ENCODE measurements at places on chromosomes 7 and 10. TPM values are rescaled to one million over a fixed set of nuclear protein-coding genes. Genes with fewer than 3 reads are reported as not detected.

DNA sequence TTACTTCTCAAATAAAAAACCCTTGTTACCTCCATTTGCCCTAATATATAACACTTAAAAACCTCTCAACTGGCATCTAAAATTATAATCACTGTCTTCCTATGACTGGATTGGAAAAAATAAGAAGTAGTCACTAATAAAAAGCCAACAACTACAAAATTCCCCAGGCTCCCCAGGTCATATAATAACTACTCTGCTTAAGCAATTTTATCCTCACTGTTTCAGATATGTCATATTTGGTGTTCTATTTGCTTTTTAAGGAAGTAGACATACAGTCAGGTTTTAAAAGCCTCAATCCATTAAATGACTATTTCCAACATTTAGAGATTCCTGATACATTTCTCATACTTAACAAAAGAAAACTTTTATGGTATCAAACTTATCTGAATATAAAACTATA, 2.4 kb downstream of the H2AZ2 start:
- no peak for DNase-seq
- no peaks in the 10 kb centered on the region for H3K4me1 ChIP-seq
- no peak overlapping the region for H3K4me3 ChIP-seq
- H3K36me3 ChIP-seq = peaks cover 17% of the 10 kb centered on the region
- H3K27ac ChIP-seq = no peak overlapping the region
- H3K27me3 ChIP-seq = no peaks in the 10 kb centered on the region

DNA sequence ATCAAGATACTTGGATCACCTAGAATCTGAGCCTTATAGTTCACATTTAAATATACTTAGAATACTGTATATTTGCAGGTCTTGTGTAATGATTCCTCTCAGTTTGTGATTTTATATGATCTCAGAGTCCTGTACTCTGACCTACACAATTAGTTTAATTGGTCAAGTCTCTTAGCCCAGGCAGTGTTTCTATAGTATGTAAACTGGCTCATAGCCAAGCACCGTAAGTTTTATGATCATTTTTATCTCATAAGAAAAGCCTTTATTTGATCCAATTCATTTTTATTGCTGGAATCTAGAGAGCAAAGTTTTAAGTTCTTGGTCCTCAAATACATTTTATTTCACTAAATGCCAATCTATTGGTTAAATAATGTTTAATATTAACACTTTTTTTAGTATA, 242.2 kb downstream of the MALRD1 start:
- no peak overlapping the region for H3K4me3 ChIP-seq
- no peak overlapping the region for H3K27ac ChIP-seq
- no peaks in the 10 kb centered on the region for H3K27me3 ChIP-seq
- peak; percentile 87 for DNase-seq
- no peaks in the 10 kb centered on the region for H3K36me3 ChIP-seq

DNA sequence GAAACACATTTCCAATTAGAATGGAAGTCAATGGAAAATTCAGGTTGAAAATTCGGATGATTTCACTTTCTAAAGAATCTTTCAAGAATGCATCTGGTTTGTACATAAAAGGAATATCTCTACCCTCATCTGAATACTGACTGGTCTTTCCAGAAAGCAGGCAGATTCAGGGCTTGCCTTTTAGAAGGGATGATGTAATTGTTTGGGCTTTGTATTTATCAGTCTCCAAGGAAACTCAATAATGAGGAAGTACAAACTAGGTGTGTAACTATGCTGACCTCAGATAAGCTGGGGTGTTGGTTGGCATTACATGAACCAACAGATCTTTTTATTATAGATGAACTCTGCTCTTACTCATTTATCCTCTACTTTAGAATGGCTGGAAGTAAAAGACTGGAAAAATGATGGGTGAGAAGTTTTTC, 24.1 kb downstream of the PDLIM1 start:
- no peak overlapping the region for H3K4me3 ChIP-seq
- H3K4me1 ChIP-seq = peaks cover 10% of the 10 kb centered on the region
- H3K27me3 ChIP-seq = no peaks in the 10 kb centered on the region
- DNase-seq = peak; percentile 92

GRCh38 chr7:155763691-155764437, 48.4 kb downstream of the SHH start:
- no peaks in the 10 kb centered on the region for H3K27me3 ChIP-seq
- H3K4me3 ChIP-seq = no peak overlapping the region
- peaks cover 8% of the 10 kb centered on the region for H3K36me3 ChIP-seq

- no peak overlapping the region for H3K27ac ChIP-seq
- DNase-seq = no peak
- peaks cover 9% of the 10 kb centered on the region for H3K36me3 ChIP-seq
- no peaks in the 10 kb centered on the region for H3K27me3 ChIP-seq
- no peak overlapping the region for H3K4me3 ChIP-seq
Measured at GRCh38 chr7:149430192-149430591, 30.7 kb downstream of the ZNF777 start.

DNA sequence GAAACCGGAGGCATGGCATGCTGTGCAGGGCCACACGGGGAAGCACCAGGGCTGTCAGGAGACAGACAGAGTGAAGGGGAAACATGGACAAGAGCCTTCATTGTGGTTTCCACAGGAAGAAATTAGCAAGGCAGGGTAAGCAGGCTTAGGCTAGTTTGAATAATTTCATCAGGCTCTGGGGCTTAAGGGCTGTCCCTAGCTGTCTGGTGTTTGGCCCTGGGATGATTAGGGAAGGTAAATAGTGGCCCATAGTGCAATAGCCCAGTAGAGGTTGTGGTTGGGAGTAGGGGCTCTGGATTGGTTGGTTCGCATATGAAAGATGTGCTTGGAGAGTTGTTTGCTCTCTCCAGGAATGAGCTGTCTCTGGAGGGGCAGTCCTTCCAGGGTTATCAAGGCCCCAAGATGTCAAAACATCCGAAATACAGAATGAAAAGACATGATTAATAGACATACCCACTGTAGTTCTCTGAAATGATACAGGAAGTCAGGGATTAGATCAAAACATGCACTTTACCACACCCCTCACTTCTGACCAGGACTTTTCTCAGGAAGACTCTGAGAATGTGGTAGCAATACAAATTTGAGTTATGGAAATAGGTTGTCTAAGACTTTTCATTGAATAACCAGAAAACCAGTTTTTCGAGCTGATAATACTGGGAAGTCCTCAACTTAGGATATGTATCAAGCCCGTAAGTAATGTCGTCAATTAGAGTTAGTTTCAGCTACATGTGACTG, 224.9 kb upstream of the NFE2L3 start:
- no peaks in the 10 kb centered on the region for H3K36me3 ChIP-seq
- DNase-seq = no peak
- H3K27ac ChIP-seq = no peak overlapping the region

- H3K27me3 ChIP-seq = no peaks in the 10 kb centered on the region
- no peak overlapping the region for H3K27ac ChIP-seq
- no peaks in the 10 kb centered on the region for H3K36me3 ChIP-seq
- no peak overlapping the region for H3K4me3 ChIP-seq
Measured at GRCh38 chr10:35913628-35914027, 271.5 kb upstream of the FZD8 start.

DNA sequence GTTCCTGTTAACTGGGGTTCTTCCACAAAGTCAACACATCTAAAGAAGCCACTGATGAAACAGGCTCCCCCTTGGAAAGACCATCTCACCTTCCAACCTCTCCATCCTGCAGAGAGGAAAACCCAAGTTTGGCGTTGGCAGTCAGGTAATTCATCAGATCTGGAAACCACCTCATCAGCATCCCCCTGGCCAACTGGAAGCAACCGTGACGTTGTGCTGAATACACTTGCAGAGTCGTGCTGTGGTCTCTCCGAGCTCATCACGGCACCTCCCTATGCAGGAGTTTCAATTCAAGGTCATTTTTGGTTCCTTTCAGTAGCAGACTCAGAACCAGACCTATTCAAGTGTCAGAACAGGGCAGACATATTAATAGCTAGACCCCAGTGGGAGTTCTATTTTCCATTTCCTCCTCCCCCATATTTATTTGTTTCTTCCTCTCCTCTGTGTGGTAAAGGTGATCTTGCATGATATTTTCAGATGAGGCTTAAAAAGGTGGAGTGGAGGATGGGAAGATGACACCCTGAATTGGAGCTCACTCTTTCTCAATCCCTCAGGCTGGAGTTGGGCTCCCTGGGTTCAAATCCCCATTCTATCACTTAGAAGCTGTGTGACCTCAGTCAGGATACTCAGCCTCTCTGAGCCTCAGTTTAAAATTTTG, 149.1 kb upstream of the ADO start:
- H3K36me3 ChIP-seq = no peaks in the 10 kb centered on the region
- no peaks in the 10 kb centered on the region for H3K27me3 ChIP-seq
- no peaks in the 10 kb centered on the region for H3K4me1 ChIP-seq
- H3K27ac ChIP-seq = no peak overlapping the region
- DNase-seq = no peak

GRCh38 chr7:142689439-142690120, 59.7 kb upstream of the PRSS1 start:
- H3K4me3 ChIP-seq = no peak overlapping the region
- H3K36me3 ChIP-seq = no peaks in the 10 kb centered on the region
- DNase-seq = peak; percentile 52
- H3K27ac ChIP-seq = no peak overlapping the region
- H3K27me3 ChIP-seq = no peaks in the 10 kb centered on the region
- H3K4me1 ChIP-seq = no peaks in the 10 kb centered on the region

GRCh38 chr10:103506061-103506460, 12.6 kb downstream of the NEURL1 start:
- no peak overlapping the region for H3K27ac ChIP-seq
- no peak overlapping the region for H3K4me3 ChIP-seq
- H3K36me3 ChIP-seq = no peaks in the 10 kb centered on the region
- H3K4me1 ChIP-seq = peaks cover 3% of the 10 kb centered on the region
- DNase-seq = no peak
- H3K27me3 ChIP-seq = no peaks in the 10 kb centered on the region

DNA sequence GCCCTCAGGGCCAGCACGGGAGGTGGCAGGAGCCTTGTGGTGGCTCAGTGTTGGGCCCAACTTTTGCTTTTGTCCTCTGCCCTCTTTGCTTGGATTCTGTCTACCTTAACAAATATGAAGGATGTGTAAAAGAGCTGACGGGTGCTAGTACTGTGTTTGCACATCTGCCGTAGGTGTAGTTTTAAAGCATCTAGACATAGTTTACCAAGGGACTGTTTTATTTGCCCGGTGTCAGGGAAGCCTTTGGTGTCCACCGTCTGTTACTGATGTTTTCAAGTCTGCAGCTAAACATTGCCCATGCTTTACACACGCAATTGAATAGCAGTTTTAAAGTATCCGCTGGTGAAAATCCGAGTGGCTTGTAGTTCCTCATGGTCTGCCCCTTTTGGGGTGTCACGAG, 87.8 kb downstream of the DYNC2I1 start:
- H3K36me3 ChIP-seq = peaks cover 67% of the 10 kb centered on the region
- H3K27me3 ChIP-seq = no peaks in the 10 kb centered on the region
- no peaks in the 10 kb centered on the region for H3K4me1 ChIP-seq
- no peak for DNase-seq
- H3K27ac ChIP-seq = no peak overlapping the region

- H3K36me3 ChIP-seq = no peaks in the 10 kb centered on the region
- no peak overlapping the region for H3K27ac ChIP-seq
- H3K4me3 ChIP-seq = no peak overlapping the region
- H3K4me1 ChIP-seq = no peaks in the 10 kb centered on the region
Measured at GRCh38 chr7:32034052-32034451, 36.2 kb downstream of the PDE1C start.

DNA sequence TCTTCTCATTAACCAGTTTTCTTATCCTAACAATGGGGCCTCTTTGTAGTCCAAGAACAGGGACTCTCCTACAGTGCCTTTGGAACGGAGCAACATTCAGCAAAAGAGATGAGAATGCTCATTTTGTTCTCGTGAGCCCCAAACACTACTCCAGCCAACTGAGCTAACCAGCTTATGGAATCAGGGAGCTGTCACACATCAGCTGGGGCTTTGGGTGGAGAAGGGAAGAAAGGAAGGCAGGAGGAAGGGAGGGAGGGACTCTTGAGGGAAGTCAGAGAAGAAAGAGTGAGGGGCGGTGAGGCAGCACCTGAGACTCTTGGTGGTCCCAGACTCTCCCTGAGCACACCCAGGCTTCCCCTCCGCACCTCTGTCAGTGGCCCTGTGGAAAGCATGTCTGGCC, 123.1 kb downstream of the CLEC2L start:
- H3K27me3 ChIP-seq = no peaks in the 10 kb centered on the region
- peaks cover 2% of the 10 kb centered on the region for H3K36me3 ChIP-seq
- peaks cover 3% of the 10 kb centered on the region for H3K4me1 ChIP-seq

DNA sequence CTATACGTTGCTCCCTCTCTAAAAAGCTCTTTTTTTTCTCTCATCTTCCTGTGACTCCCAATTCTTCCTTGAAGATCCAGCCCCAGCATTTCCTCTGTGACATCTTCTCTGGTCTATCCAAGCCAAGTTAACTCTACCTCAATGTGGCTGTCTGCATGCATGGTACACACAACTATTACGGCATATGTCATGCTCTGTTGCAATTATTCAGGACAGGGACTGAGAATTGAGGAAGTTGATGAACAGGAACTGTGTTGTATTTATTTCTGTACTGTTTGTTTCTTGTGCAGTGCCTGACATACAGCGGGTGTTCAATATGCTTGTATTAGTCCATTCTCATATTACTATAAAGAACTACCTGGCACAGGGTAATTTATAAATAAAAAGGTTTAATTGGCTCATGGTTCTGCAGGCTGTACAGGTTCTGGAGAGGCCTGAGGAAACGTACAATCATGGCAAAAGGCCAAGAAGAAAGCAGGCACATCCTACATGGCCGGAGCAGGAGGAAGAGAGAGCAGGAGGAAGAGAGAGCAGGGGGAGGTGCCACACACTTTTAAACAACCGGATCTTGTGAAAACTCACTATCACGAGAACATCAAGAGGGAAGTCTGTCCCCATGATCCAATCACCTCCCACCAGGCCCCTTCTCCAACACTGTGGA, 6.3 kb downstream of the TRPV5 start:
- no peaks in the 10 kb centered on the region for H3K36me3 ChIP-seq
- H3K4me1 ChIP-seq = no peaks in the 10 kb centered on the region
- DNase-seq = no peak
- H3K27ac ChIP-seq = no peak overlapping the region
- H3K4me3 ChIP-seq = no peak overlapping the region
- no peaks in the 10 kb centered on the region for H3K27me3 ChIP-seq

- H3K4me3 ChIP-seq = no peak overlapping the region
- H3K27ac ChIP-seq = no peak overlapping the region
- DNase-seq = no peak
- H3K4me1 ChIP-seq = peaks cover 17% of the 10 kb centered on the region
- H3K36me3 ChIP-seq = peaks cover 4% of the 10 kb centered on the region
Measured at GRCh38 chr10:102311025-102311420, 65.7 kb downstream of the GBF1 start.

The KCNH2 gene
- polyA plus RNA-seq = 3.7 TPM

The NME8 gene
- polyA plus RNA-seq = not detected

The PPP2R2D gene
- polyA plus RNA-seq = 35.3 TPM

The LEP gene
- not detected for polyA plus RNA-seq

The TEX36 gene
- polyA plus RNA-seq = not detected

The CHN2 gene
- 22.3 TPM for polyA plus RNA-seq

The PRR15 gene
- polyA plus RNA-seq = 58.9 TPM

The KCNIP2 gene
- 14.9 TPM for polyA plus RNA-seq

The CYP26C1 gene
- not detected for polyA plus RNA-seq

The TUBB8 gene
- 0.75 TPM for polyA plus RNA-seq

The PAPOLB gene
- not detected for polyA plus RNA-seq

The HSPA12A gene
- polyA plus RNA-seq = 2.6 TPM

The TTYH3 gene
- polyA plus RNA-seq = 149 TPM
